ENCODE measurements at places on chromosomes 13 and 19.

- no peak for DNase-seq
Measured at GRCh38 chr19:40217934-40218890, at the start of gene TTC9B. TTC9B (minus strand) TSS chr19:40218384; CDS start chr19:40218381, 3 bp downstream.

DNA sequence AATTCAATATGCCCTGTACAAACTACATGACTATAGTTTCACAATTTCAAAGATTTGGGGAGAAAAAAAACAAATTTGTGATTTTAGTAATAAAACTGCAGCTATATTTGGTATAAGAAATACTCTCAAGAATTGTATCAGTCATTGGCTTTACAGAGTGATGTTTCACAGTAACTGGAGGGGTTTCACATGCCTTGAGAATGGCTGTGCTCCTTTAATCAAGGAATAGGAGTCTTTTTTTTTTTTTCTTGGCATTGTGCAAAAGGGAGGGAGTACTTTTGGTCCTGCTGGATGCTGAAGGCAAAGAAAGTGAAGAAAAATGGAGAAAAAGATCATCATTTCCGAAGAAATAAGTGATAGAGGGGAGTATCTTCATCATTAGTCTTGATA lies 6.8 kb downstream of the ZNF507 start:
- DNase-seq: no peak

- no peak for DNase-seq
Measured at GRCh38 chr19:1488282-1488601, 1.9 kb downstream of the PCSK4 start.

GRCh38 chr19:54029301-54029700 lies 34.4 kb downstream of the VSTM1 start:
- DNase-seq: no peak

DNA sequence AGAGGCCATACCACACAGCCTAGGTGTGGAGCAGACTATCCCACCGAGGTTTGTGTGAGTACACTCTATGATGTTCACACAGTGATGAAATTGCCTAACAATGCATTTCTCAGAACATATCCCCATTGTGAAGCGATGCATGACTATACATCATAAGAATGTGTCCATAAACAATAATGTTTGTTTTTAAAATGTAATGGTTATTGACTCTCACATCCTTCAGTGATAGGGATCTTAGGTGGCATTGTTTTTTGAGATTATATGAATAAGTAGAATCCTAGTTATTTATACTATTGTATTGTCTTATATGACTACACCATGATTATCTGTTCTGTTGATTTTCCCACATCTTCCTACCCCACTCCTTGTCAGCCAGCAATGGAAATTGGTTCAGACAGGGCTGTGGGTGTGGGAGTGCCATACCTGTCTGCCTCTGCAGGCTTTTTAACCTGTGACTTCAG lies 13.6 kb downstream of the CCNA1 start:
- no peak for DNase-seq

DNA sequence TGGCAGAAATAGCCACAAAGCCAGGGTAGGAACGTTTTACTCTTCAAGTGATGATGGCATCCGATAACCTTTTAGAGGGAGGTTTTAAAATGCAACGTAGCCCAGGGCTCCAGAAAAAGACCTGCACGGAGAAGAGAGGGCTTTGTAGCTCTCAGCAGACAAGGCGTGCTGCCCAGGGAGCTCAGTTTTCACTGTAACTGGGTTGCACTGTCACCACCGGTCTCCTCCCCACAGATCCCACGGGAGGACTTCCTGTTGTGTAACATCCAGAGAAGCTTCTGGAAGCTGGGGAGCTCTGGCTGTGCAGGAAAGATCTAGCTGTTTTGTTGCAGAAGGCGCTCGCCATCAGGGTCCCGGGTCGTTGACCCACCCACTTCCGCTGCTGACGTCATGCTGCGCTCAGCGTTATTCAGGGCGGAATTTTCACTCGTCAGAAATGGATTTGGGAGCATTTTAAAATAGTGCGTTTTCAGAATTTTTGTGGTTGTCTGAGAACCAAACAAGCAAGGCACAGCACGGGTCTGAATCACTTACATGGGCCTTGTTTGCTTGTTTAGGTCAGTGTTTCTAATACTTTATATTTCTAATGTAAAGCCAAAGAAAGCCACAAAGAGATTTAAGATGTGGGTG lies 50.8 kb downstream of the ATP11A start:
- no peak for DNase-seq

GRCh38 chr13:89324582-89324981 lies 1653.4 kb downstream of the SLITRK5 start:
- DNase-seq: no peak

- DNase-seq: no peak
Measured at GRCh38 chr19:31613683-31614219, 264.5 kb upstream of the TSHZ3 start.
